ENCODE measurements at places on chromosomes 7 and 10.

DNA sequence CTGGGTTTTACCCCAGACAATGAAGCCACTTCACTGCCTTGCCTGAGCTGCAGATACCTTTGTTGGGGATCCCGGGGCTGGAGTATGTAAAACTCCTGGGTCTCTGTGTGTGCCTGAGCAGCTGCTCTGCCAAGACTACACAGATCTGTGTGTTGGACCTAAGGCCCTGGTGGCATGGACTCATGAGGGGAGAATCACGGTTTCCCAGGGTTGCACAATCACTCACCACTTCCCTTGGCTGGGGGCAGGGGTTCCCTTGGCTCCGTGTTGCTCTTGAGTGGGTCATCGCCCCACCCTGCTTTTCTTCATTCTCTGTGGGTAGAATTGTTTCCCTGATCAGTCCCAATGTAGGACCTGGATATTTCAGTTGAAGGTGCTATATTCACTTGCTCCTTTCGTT lies 13.9 kb upstream of the TBATA start:
- DNase-seq, result no peak

- no peak for DNase-seq
These were observed 149.9 kb downstream of the CPED1 start for GRCh38 chr7:121138262-121138933.

GRCh38 chr10:63708421-63708820 lies 187.2 kb downstream of the REEP3 start:
- no peak for DNase-seq

GRCh38 chr7:64562256-64562625 lies 630 bp downstream of the ZNF680 start:
- no peak for DNase-seq

GRCh38 chr10:34126371-34127151 lies 688.5 kb downstream of the PARD3 start:
- DNase-seq, result no peak

GRCh38 chr7:151425670-151426440 lies 14.1 kb downstream of the CRYGN start:
- no peak for DNase-seq

GRCh38 chr10:87976101-87976743 lies 112.8 kb downstream of the PTEN start:
- no peak for DNase-seq

GRCh38 chr7:17690030-17690429 lies 250.3 kb downstream of the SNX13 start:
- no peak for DNase-seq

DNA sequence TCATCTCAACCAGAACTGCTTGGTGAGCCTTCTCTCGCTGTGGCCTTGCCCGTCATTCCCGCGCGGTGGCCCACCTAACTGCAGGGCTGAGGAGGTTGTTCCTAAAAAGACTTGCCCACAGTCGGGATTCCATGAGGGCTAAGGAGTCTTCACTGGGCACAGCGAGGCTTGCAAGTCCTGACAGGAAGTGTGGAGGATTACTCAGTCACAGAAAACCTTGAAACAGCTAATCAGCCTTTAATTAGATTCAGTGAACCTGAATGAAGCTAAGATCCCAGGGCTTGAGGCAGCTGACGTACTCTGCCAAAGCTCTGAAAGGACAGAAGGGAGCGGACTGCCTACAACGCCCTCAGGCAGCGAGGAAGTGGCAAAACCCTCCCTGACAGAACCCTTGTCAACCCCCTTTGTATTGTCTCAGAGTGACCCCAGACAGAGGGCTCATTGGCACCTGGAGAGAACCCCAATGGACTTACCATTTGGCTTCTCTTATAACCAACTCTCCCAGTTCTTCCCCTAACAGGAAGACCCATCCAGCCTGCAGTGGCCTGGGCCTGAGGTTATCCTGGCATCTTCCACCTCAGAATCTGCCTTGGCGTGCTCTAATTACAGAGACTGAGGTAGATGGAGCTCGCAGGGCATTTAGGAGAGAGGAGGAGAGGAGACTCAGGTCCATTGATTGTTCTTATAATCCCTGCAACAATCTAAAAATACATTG lies 2.5 kb upstream of the LAMB4 start:
- DNase-seq, result no peak

DNA sequence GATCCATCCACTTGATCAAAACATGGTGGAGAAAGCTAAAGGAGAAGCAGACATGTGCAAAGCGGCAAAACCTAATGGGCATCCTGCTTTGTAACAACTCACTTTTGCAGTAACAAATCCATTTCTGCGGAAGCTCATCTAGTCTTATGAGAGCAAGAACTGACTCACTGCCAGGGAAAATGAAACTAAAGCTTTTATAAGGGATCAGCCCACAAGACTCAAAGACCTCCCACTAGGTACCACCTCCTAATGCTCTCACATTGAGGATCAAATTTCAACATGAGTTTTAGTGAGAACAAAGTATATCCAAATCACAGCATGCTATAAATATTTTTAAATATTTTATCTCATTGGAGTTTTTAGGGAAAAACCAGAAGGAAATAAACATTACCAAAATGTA lies 120.1 kb upstream of the GNAI1 start:
- DNase-seq, result no peak

GRCh38 chr10:113720386-113720785 lies 31.1 kb upstream of the PLEKHS1 start:
- no peak for DNase-seq

GRCh38 chr7:112021379-112022044 lies 184.7 kb downstream of the DOCK4 start:
- DNase-seq, result no peak

GRCh38 chr10:14880229-14880628 lies 1.6 kb downstream of the SUV39H2 start:
- DNase-seq, result no peak

- DNase-seq, result no peak
These were observed 312.4 kb downstream of the CALN1 start for GRCh38 chr7:72099784-72100183.

GRCh38 chr7:7932553-7932952 lies 36.0 kb upstream of the GLCCI1 start:
- no peak for DNase-seq

DNA sequence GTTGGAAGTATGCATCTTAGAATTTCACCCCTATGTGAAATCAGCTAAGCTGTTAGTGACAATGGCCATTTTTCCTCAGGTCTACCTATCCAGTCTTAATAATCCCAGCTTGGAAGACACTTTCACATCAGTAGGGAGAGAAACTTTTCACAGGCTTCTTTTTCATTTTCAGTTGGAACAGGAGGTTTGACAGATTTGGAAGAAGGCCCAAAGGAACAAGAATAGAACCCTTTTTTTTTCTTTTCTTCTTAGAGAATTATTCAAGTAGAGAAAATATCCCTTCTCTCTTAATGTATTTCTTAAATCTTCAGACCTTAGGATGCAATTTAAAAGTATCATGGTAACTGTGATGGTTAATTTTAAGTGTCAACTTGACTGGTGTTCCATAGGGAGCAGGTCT lies 410.5 kb upstream of the C7orf33 start:
- no peak for DNase-seq

DNA sequence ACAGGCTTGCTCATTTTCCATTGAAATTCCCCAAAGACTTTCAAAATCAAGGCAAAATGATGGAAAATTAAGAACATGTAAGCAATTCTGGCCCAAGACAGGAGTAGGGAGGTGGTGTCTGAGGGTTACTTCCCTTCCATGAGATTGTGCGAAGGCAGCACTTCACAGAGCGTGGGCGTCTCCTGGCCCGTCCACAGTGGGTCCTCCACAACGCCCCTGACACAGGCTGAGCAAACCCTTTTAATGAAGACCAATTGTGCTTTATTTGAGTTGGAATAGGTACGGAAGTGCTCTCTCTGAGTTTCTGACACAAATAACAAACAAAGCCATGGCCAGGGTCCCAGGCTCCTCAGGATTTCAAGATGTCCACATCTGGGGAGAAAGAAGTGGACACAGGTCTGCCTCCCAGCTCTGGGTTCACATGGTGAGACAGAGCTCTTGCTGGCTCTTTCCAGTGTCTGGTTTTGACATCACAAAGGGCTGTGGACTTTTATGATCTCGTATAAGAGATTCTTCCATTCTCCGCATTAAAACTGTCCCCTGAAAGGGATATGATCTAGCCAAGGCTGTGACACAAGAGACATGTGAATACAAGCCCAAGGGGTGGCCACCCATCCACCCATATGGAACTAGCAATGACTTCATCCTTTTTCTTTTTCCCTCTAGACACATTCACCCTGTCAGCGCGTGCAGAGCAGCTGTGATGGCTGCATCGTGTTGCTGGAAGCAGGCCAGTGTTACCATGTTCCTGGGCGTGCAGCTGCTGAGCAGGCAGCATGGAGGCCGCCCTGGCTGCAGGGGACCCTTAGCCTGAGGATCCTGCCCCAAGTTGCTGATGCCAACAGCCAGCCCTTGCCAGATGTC lies 145.6 kb downstream of the ADAM12 start:
- DNase-seq, result no peak

GRCh38 chr10:129945526-129945925 lies 18.5 kb downstream of the EBF3 start:
- no peak for DNase-seq

GRCh38 chr7:57868771-57869483 lies 418.9 kb downstream of the ZNF716 start:
- DNase-seq, result no peak

DNA sequence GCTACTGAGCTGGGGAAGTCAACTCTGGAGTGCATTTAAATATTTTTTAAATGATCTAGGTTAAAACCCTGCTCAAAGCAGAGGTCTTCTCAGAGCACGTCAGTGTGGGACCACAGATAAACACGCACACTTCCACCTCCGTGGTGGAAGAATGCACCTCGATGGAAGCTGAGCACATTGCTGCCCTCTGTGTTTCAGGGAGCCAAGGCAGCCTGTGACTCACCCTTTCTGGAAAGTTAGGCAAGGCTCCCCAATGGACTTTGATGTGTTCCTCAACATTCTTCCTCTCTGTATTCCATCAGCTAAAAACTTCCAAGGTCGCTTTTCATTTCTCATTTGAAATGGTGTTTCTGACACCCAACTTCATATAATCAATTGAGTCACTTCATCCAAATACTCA lies 170.8 kb upstream of the KMT2E start:
- DNase-seq, result no peak

GRCh38 chr7:636396-636795 lies 90.1 kb upstream of the DNAAF5 start:
- no peak for DNase-seq

DNA sequence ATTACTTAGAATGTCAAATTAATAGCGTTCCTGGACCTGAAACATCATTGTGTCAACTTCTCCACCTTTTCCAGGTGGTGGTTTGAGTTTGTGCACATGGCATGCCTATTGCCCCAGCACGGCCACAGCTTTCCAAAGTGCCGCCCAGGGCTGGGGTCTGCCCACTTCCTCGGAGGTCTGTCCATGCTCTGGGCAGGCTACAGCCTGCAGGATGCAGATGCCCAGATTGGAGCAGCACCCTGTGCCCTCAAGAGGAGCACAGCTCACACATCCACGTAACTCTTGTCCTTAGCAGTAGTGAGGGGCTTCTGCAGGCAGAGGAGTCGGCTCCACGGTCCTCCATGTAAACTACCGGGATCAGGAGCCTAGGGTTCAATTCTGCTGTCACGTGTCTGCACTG lies 238.6 kb downstream of the EBF3 start:
- DNase-seq, result no peak

- no peak for DNase-seq
These were observed 30.0 kb upstream of the SRGN start for GRCh38 chr10:69057951-69058297.

DNA sequence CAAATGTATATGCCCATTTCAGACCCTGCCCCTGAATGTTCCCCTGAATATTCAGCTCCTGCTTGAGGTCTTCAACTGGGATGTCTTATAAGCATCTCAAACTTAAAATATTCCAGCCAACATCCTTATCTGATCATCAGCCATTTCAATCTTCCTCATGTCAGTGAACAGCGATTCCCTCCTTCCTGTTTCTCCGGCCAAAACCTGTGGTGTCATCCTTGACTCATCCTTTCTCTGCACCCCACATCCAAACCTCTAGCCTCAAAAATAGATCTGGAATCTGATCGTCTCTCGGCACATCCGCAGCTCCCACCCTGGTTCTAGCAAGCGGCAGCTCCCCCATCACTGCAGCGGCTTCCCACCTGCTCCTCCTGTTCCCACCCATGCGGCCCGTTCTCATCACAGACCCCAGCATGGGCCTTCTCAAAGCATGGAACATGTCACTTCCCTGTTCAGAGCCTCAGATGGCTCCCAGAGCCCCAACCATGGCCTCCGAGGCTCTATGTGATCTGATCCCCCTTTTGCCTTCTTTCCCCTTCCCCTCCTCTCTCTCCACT lies 165.7 kb downstream of the HECW1 start:
- DNase-seq, result no peak

DNA sequence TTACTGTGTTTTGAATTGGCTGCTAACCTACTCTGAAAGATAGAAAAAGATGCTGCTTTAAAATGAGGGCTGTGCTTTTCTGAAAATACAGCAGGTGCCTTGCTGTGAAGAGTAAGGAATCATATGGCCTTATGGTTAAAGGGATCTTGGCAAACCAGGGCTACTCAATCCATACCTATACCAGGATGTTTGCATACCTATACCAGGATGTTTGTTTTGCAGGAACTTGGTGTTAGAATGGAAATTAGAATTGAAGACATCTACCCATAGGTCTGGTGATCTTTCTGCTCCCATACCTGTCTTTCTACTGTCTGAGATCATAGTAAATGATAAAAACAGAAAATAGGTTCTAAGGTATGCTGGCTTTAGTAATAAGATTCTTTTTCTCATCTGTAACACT lies 200.2 kb upstream of the C7orf33 start:
- DNase-seq, result no peak

DNA sequence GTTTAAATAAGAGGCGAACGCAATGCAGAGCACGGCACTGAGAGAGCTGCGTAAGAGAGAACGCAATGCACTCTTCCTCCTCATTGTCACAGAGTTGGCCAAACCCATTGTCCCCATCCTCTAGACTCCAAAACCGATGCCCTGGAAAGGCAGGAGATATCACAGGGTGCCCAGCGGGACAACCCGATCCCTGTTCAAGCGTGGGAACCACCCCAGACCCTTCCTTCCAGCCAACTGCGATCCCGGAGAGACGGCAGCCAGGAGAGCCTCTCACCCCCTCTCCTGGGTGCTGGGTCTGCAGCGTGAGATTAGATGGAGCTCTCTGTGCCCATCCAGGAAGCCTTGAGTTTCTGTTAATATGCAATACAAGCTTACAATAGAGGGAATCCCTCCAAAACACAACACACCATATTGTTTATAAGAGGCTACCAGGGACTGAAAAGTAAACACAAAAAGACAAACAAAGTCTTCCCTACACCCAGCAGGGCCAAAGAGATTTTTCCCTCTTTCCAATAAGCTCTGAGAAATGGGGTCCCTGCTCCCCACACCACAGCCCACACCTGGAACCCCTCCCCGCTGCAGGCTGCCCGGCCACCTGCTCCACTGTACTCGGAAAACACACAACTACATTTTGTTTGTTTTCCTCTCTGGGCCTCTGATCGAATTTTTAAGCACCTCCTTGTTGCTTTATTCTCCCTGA lies 187.6 kb downstream of the ADARB2 start:
- no peak for DNase-seq

- DNase-seq, result no peak
These were observed 48.4 kb upstream of the PLXDC2 start for GRCh38 chr10:19767876-19768275.

- DNase-seq, result no peak
These were observed 5.7 kb downstream of the ATG9B start for GRCh38 chr7:151018421-151019129.

Data from hematopoietic multipotent progenitor cell treated with erythropoietin and hydrocortisone succinate and interleukin-3 and kit ligand, for 17 days (in vitro differentiated cells).